GM12878 (cell line): ENCODE measurements at places on chromosomes 4 and X. TPM values are rescaled to one million over a fixed set of nuclear protein-coding genes. Genes with fewer than 3 reads are reported as not detected.

Gene STK26
- 53.0 and 56.9 TPM in 2 replicates for total RNA-seq

Gene INTS6L
- total RNA-seq = 14.2 and 16.6 TPM in 2 replicates

Gene MAGEE2
- total RNA-seq = not detected in 2 replicates

Gene SLC26A1
- total RNA-seq = not detected in 2 replicates

Gene DRD5
- total RNA-seq = not detected in 2 replicates

Gene NR3C2
- 0.05 and 0.10 TPM in 2 replicates for total RNA-seq

Gene HTN1
- not detected in 2 replicates for total RNA-seq

Gene KLB
- 0.08 and 0.11 TPM in 2 replicates for total RNA-seq

- H3K4me1 ChIP-seq = no peaks in the 10 kb centered on the region
- no peak overlapping the region for H3K27ac ChIP-seq
- DNase-seq = no peak
Measured at GRCh38 chr4:130738233-130738632, 1642.3 kb downstream of the C4orf33 start.

DNA sequence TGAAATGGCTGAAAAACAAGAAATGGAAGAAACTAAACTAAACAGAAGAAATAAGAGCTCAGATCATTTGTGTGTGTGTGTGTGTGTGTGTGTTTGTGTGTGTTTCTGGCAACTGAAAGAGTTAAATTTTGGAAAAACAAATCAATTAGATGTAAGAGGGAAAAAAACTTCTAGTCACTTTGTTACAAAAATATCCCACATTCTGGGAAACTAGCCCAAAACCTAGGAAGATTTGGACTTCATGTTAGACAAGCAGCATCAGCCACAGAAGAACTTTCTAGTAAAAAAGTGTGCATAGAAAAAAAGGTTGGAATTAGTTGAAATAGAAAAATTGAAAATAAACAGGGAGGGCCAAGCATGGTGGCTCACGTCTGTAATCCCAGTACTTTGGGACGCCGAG lies 111.6 kb upstream of the PRKG2 start:
- no peaks in the 10 kb centered on the region for H3K36me3 ChIP-seq
- no peak overlapping the region for H3K27ac ChIP-seq
- H3K27me3 ChIP-seq = no peaks in the 10 kb centered on the region
- H3K4me1 ChIP-seq = no peaks in the 10 kb centered on the region
- no peak overlapping the region for H3K4me3 ChIP-seq
- no peak for DNase-seq

DNA sequence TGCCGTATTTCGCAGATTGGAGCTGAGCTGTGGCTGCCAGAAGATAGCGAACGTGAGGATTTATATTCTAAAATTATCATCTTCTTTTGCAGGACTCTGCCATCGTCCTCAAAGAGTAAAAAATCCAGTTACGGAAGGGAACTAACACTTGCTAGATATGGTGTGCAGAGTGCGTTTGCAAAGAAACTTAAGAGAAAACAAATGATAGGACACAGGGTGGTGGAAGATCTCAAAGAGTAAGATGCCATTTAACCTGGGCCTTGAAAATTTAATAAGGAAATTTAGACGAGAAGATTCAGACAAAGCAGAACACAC lies 566 bp downstream of the LARP7 start:
- peaks cover 20% of the 10 kb centered on the region for H3K4me1 ChIP-seq
- peak overlapping the region; percentile 80 for H3K4me3 ChIP-seq
- H3K36me3 ChIP-seq = peaks cover 3% of the 10 kb centered on the region; the same call in 1 of the 2 replicates

DNA sequence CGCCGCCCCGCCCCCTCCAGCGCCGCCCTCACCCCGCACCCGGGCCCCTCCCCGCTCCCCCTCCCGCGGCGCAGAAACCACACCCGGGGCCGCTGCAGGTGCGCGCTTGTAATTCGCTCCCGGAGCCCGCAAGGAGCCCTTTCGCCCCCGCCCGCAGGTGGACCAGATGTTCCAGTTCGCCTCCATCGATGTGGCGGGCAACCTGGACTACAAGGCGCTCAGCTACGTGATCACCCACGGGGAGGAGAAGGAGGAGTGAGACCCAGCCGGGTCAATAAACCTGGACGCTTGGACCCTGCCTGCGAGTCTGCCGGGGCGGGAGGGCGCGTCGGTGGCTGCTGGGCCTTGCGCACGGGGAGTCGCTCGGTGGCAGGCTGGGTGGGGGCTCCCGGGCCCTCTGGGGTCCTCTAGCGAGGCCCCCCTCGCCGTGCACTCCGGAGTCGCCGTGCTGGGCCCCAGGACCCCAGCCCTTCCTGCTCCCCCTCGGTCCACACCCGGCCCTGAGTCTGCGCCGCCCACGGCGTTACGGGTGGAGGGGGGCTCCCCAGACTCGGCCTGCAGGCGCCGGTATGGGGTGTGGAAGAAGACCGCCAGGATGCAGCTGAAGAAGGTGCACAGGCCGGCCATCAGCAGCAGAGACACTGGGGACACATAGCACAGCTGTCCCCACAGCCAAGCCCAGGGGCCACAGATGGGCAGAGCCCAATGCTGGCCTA lies 7.1 kb downstream of the SLC49A3 start:
- H3K27me3 ChIP-seq = no peaks in the 10 kb centered on the region
- no peak for DNase-seq
- H3K4me1 ChIP-seq = peaks cover 18% of the 10 kb centered on the region
- H3K4me3 ChIP-seq = no peak overlapping the region
- no peaks in the 10 kb centered on the region for H3K36me3 ChIP-seq

- H3K27ac ChIP-seq = no peak overlapping the region
- H3K4me3 ChIP-seq = no peak overlapping the region
- H3K4me1 ChIP-seq = no peaks in the 10 kb centered on the region
- H3K27me3 ChIP-seq = no peaks in the 10 kb centered on the region
- no peaks in the 10 kb centered on the region for H3K36me3 ChIP-seq
- no peak for DNase-seq
Measured at GRCh38 chr4:28313729-28314713, 1453.4 kb downstream of the STIM2 start.

DNA sequence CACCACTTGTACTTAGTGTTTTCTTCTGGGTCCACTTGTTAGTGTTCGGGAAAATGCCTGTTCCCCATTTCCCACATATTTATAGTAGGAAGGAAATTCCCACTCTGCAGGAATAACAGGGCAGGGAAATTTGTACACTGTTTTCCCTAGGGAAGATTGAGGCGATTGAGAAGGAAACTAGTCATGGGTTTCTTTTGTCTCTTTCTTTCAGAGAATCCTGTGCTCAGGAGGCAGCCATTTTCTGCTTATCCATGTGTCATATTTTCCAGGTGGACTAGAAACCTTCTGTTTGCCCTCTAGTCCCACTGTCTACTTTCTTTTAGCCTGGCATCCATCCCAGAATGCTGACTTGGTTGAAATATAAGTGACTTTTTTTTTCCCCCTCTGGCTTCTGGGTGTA lies 299.1 kb upstream of the ANKRD50 start:
- no peak for DNase-seq
- H3K36me3 ChIP-seq = no peaks in the 10 kb centered on the region
- H3K27me3 ChIP-seq = no peaks in the 10 kb centered on the region
- H3K4me3 ChIP-seq = no peak overlapping the region
- no peaks in the 10 kb centered on the region for H3K4me1 ChIP-seq

DNA sequence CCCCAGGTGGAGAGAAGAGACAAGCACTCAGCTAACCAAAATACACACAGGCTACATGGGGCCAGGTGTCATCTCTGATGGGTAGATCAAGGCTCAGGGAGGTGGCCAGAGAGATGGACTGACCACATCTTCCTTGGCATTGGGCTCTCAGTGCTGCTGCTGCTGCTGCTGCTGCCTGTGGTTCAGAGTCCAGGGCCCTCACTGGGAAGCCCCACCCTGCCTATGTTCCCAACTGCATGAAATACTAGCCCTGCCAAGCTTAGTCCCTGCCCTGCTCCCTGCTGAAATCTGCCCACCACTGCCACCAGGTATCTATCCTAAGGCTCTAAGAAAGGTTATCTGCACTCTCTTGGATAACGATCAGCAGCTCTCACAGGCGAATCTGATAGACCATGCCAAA lies 118.7 kb downstream of the EFHC2 start:
- no peaks in the 10 kb centered on the region for H3K27me3 ChIP-seq
- H3K4me1 ChIP-seq = no peaks in the 10 kb centered on the region

DNA sequence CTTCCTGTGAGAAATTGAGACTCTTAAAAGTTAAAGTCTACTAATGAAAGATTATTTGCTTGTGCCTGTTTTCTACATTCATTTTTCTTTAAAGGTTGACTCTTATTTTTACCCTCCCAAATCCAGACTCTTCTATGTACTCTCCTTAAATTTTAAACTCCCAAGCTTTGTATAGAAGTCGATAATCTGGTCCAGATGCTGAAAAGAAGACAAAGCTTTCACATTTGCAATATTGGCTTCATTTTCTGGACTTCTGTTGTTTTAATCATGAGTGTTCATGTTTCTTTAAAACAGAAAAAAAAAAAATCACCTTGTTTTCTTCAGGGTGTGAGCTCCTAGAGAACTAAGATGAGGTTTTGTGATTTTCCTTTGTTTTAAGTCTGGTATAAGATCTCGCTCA lies 53.2 kb upstream of the TBC1D14 start:
- H3K4me1 ChIP-seq = peaks cover 18% of the 10 kb centered on the region
- no peak overlapping the region for H3K4me3 ChIP-seq
- DNase-seq = no peak

GRCh38 chr4:137471461-137471860 lies 60.8 kb downstream of the PCDH18 start:
- DNase-seq = no peak
- no peak overlapping the region for H3K4me3 ChIP-seq
- H3K36me3 ChIP-seq = no peaks in the 10 kb centered on the region
- no peak overlapping the region for H3K27ac ChIP-seq
- H3K27me3 ChIP-seq = no peaks in the 10 kb centered on the region

GRCh38 chrX:105017641-105018040 lies 202.9 kb downstream of the TEX13A start:
- no peak for DNase-seq
- H3K27ac ChIP-seq = no peak overlapping the region
- H3K4me1 ChIP-seq = no peaks in the 10 kb centered on the region
- no peaks in the 10 kb centered on the region for H3K27me3 ChIP-seq
- H3K4me3 ChIP-seq = no peak overlapping the region

GRCh38 chrX:40736170-40736505 lies 796 bp upstream of the MED14 start:
- H3K4me1 ChIP-seq = no peaks in the 10 kb centered on the region; the same call in 1 of the 2 replicates
- peak overlapping the region; percentile 86 for H3K4me3 ChIP-seq
- no peak for DNase-seq
- peak overlapping the region; percentile 92 for H3K27ac ChIP-seq

- no peak overlapping the region for H3K27ac ChIP-seq
- no peaks in the 10 kb centered on the region for H3K4me1 ChIP-seq
- H3K36me3 ChIP-seq = no peaks in the 10 kb centered on the region
Measured at GRCh38 chr4:106238820-106239420, 77.1 kb downstream of the TBCK start.

GRCh38 chrX:107773206-107773605 lies 2.4 kb downstream of the TSC22D3 start:
- no peak overlapping the region for H3K27ac ChIP-seq
- no peak for DNase-seq
- H3K4me3 ChIP-seq = no peak overlapping the region
- H3K27me3 ChIP-seq = no peaks in the 10 kb centered on the region
- H3K4me1 ChIP-seq = no peaks in the 10 kb centered on the region

- no peaks in the 10 kb centered on the region; the same call in 1 of the 2 replicates for H3K27me3 ChIP-seq
- H3K4me1 ChIP-seq = no peaks in the 10 kb centered on the region
- no peak overlapping the region for H3K4me3 ChIP-seq
- no peak for DNase-seq
- no peak overlapping the region for H3K27ac ChIP-seq
Measured at GRCh38 chrX:17597836-17598439, 139.4 kb upstream of the SCML1 start.

- no peak overlapping the region for H3K4me3 ChIP-seq
- no peaks in the 10 kb centered on the region for H3K27me3 ChIP-seq
- no peak for DNase-seq
- no peaks in the 10 kb centered on the region for H3K36me3 ChIP-seq
Measured at GRCh38 chrX:136662104-136662503, 14.1 kb downstream of the CD40LG start.

- H3K4me3 ChIP-seq = no peak overlapping the region
- no peaks in the 10 kb centered on the region for H3K36me3 ChIP-seq
- H3K27me3 ChIP-seq = no peaks in the 10 kb centered on the region
Measured at GRCh38 chr4:172357006-172357540, 543.9 kb downstream of the GALNTL6 start.

GRCh38 chr4:89114100-89114499 lies 2.8 kb downstream of the TIGD2 start:
- H3K4me1 ChIP-seq = 0 out of 2 replicates have a peak, but pooled peaks cover 3% of the 10 kb centered on the region
- no peak overlapping the region for H3K27ac ChIP-seq
- no peaks in the 10 kb centered on the region for H3K27me3 ChIP-seq
- peak; percentile 24 for DNase-seq
- no peaks in the 10 kb centered on the region for H3K36me3 ChIP-seq

DNA sequence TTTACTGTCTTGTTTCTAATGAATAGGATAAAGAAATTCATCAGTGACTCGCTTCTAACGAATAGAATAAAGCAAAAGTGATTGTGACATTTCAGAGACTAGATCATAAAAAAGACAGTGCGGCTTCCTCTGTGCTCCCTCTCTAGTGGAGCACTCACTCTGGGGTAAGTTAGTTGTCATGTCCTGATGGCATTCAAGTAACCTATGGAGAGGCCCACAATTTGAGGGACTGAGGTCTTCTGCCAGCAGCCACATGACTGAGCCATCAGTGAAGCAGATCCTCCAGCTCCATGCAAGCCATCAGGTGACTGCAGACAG lies 72.4 kb downstream of the YIPF6 start:
- no peak overlapping the region for H3K4me3 ChIP-seq
- H3K27me3 ChIP-seq = no peaks in the 10 kb centered on the region
- H3K4me1 ChIP-seq = no peaks in the 10 kb centered on the region
- no peak for DNase-seq

DNA sequence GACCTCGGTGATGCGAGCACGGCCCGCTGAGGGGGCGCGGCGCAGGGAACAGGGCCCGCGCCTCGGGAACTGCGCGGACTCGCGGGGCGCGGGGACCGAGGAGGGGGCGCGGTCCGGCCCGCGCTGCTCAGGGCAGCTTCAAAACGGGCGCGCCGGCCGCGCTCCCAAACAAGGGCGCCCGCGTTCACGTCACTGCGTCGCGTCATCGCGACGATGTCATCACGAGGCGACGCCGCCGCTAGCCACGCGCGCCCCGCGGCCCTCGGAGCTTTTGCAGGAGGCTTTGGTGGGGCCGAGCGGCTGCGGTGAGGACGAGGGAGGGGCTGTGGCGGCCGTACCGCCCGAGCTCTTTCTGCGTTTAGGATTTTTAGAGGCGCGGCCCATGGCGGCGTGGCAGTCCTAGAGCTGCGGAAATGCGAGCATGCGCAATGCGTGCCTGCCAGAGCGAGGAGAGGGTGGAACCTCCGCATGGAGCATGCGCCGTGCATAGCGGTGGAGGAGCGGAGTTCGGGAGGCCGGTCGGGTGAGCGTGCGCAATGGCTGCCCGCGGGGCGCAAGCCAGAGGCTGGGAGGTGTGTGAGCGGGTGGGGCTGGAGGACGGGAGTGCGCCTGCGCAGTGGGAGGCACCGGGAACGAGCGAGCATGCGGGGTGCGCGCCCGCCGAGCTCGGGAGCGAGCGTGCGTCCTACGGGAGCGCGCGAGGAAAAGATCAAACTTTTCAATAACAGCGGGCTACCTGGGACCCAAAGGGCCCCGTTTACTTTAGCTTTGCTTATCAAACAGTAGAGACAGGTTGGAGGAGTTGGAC lies at the start of gene PPP2R3B:
TSS of gene PPP2R3B (minus strand) at position 140 of the 808 bp plus-strand sequence. CDS start 216 bp downstream, outside the sequence.
- peak; percentile 95 for DNase-seq
- peak within 1 kb of the TSS; percentile 77 for H3K4me3 ChIP-seq
- peak within 1 kb of the TSS; percentile 99 for H3K27ac ChIP-seq
- H3K4me1 ChIP-seq = no peaks in the 10 kb centered on the region
- no peaks in the 10 kb centered on the region for H3K36me3 ChIP-seq
- H3K27me3 ChIP-seq = no peaks in the 10 kb centered on the region
